ENCODE measurements at places on chromosomes 4 and X.

DNA sequence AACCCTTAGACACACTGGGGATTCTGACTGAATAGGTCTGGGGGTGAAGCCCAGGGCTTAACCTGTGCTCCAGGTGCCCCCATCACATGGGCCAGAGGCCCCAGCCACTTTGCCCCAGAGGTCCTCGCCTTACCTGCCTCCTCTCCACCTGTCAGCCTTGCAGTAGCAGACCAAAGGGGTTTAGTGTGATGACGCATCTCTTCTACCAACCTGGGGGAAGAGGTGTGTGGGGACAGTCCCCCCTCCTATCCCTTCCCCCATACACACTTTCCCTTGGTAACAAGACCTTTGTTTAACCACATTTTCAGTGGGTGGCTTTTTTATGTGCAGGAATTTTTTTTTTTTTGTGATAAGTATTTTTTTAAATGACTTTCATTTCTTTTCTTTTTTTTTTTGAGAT is 6.3 kb downstream of the CLCN4 start:
- no peak for DNase-seq

GRCh38 chr4:81814987-81815541 is 343.4 kb upstream of the RASGEF1B start:
- DNase-seq = no peak

GRCh38 chrX:7261672-7262332 is 113.8 kb upstream of the PUDP start:
- DNase-seq = no peak

DNA sequence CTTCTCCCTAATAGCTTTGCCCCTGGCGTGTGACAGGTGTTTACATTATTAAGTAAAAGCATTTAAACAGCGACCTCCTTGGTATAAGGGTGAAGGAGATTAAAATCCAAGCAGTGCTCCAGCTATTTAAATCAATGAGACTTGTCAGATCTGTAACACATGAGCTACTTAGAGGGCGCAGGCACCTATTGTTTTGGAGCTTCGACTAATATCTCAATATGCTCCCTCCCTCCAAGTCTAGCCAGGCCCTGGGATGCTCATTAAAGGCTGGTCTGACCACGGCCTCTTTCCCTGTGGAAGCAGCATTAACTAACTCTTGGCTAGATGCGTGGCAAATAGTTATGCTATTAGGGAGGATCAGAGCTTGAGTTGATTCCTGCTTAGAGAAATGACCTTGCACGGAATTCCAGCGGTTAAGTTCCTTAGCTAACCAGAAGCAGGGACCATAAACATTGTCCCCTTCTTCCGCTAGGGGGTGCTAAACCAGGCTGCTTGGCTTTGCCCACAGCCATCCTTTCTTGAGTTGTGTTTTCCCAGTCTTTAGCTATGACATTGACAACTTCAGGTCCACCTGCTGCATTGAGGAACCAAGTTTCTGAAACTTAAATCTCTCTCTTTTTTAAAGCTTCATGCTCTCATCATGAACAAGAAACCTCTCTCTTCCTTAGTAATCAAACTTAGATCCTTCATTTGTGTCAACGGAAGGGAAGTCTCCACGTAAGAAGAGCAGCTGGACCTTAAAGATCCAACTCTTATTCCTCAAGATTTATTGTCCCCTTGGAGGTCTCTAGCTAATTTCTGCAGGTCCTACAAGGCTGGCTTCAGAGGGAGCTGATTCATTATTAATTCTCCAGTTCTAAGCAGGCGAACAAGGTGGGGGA is 80.7 kb upstream of the IGFBP7 start:
- no peak for DNase-seq

- DNase-seq = no peak
Measured at GRCh38 chr4:114495471-114495928, 103.1 kb upstream of the UGT8 start.

DNA sequence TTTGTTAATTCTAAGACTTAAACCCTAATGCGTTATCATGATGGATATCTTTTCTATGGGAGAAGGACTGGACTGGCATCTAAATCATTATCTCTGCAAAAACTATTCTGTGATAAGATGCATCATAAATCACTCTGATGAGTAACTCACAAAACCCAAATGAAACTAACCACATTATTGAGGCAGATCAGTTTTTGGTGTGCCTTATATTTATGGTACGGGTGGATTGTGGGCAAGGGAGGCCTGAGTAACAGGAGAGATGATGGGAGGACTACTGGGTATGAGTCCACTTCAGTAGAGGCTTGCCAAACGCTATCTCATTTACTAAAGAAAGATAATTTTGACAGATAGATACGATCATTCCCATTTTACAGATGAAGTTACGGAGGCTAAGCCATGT is 66.4 kb upstream of the GUCY1A1 start:
- DNase-seq = no peak

DNA sequence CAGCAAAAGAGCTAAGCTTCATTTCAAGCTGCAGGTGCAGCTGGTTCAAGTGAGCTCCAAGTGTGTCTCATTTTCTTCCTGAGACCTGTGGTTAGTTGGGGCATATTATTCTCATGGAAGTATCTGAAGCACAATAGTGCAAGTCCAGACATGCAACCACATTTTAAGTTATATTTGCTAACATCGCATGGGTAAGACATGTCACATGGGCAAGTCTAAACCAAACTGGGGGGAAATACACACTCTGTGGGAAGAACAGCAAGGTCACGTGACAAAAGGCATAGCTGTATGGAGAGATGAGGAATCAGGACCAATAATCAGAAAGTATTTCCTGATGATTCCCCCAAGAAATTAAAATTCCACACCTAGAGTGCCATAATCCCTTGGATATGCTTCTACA is 94.9 kb upstream of the NDP start:
- DNase-seq = no peak

- no peak for DNase-seq
Measured at GRCh38 chrX:9676738-9677097, 88.9 kb downstream of the GPR143 start.

DNA sequence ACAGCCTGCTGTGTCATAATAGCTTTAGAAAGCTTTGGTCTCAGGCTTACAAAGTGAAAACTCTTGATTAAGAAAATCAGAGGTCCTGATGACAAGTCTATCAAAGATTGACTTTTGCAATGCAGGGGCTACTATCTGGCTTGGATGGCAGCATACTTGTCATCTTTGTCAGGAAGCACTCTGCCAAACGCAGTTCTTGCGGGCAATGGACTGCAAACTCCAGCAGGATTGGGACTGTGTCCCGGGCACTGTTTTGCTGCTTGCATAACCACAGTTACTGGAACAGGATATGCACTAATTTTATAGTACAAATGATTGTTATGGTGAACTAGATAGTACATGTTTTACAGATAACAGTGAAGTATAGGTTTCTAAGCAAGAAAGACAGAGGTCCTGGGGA is 185.6 kb downstream of the IQCM start:
- DNase-seq = no peak

- peak; percentile 82 for DNase-seq
Measured at GRCh38 chrX:21932292-21933002, 8.1 kb upstream of the SMS start.

- DNase-seq = no peak
Measured at GRCh38 chrX:134482371-134482770, 22.4 kb downstream of the HPRT1 start.

DNA sequence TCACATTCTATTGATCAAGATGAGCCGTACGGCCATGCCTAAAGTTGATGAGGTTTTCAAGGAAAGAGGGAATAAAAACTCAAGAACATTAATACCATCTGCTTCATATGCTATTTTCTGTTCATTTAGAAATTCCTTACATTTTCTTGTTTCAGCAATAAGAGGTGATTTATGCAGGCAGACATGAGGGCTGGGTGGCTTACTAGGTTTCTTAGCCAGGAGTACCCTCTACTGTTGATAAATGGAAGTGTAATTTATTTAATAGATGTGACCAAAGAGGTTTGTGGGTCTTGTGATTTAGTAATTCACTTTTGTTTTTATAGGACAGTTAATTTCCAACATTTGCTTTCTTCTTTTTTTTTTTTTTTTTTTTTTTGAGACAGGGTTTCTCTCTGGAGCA is 6.4 kb upstream of the SMIM9 start:
- DNase-seq = peak; percentile 9

GRCh38 chrX:149757206-149758067 is 16.4 kb upstream of the HSFX1 start:
- no peak for DNase-seq

GRCh38 chr4:79381161-79381560 is 26.9 kb downstream of the GK2 start:
- no peak for DNase-seq

DNA sequence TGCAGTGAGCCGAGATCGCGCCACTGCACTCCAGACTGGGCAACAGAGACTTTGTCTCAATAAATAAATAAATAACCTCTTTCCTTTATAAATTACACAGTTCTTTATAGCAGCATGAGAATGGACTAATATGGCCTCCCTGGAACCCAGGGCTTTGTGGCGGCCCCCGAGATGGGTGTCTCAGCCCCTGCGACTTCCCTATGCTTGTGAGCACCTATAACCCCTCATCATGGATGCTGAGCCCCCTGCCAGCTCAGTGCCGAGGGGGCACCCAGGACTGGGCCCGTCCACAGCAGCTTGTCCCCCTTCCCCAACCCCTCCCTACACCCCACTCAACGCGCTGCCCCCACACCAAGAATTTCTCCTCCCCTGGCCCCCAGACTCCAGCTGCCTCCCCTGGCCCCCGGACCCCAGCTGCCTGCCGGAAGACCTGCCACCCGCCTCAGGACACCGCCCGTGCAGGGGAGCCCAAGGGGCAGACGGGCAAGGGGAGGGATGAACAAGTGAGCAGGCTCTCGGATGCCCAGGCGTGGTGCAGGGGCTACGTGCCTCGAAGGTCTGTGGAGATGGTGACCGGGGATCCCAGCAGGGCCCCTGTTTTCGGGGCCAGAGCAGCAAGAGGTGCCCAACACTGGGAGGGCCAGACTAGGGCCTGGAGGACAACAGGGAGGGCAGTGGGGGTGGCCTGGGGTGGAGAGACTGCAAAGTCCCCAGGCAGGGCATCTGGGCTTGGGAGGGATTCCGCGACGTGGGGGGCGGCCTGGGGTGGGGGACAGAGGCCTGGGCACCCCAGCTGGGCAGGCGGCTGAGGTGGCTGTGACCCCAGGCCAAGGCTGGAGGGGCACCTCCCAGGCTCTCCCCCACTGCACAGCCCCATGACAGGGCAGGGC is 74.0 kb downstream of the FAM53A start:
- DNase-seq = no peak
